M059J (cell line): ENCODE measurements at places on chromosomes 4 and X.

GRCh38 chr4:7238300-7238960, 46.1 kb downstream of the SORCS2 start:
- DNase-seq: no peak

DNA sequence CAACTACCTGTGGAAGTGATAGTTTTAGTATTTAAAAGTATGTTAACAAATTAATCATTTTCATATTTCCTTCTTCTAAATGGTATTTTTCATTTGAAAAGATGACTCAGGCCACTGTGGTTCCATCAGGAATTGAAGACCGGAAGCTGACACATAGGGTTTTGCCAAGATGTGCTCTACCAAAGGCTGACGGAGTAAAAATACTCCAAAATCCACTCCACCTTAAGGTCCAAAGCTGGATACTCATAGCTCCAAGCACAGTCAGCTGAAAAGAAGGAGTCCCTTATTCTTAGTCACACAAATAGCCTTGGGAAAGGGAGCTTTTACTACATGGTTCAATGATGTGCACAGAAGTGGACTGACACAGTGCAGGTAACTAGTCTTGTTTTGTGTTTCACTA, 472.0 kb downstream of the ARAP2 start:
- DNase-seq: peak; percentile 62

GRCh38 chrX:20402956-20403355, 136.2 kb upstream of the RPS6KA3 start:
- no peak for DNase-seq

- DNase-seq: peak; percentile 3
Observed at GRCh38 chr4:91116861-91117260, 989.7 kb downstream of the CCSER1 start.

DNA sequence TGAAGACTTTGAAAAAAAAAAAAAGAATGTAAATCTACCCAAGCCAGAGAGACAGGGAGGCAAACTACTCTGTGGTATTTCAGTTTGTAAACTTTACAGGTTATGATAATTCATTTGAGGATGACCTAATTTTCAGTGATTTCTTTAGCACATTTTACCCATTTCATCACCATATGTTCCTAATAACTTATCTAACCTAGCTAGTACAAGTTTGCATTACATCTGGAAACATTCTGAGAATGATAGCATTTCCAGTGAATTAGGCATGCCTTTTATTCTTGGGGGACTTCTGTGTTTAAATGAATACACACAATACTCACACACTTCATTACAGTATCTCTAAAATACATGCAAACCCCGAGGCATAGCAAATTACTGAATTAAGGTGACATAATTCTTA, 1055.5 kb downstream of the PCDH18 start:
- DNase-seq: no peak

DNA sequence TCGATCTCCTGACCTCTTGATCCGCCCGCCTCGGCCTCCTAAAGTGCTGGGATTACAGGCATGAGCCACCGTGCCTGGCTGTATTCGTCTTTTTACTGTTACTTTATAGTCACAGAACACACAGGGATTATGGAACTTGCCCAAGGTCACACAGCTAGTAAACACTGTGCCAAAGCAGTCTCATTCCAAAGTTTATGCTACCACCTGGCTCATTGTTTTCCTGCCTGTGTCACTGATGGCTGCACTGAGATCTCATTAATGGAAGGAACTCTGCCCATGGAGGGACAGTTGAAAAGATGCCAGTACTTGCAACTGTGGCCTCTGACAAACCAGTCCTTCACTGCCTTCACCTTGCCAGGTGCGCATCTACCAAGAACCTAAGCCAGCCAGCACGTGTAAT, 517.7 kb downstream of the BCOR start:
- no peak for DNase-seq

GRCh38 chrX:2967998-2968909, 38.1 kb upstream of the ARSH start:
- DNase-seq: peak; percentile 79

DNA sequence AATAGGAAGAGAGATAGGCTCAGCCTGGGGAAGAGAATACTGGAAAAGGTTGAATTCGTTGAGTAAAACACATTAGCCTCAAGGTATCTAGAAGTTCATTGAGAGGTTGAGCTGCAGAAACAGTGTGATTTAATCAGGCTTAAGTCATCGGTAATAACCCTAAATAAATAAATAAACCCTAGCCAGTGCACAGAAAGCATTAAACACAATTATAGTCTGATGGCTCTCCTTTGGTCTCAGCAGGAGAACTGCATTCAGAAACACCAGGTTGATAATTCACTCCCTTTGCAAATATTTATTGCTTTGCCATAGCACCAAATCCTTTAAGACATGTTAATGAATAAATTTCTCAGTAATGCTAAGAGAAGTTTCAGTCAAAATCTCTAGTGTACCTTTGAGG, 9.6 kb downstream of the DCX start:
- DNase-seq: no peak

DNA sequence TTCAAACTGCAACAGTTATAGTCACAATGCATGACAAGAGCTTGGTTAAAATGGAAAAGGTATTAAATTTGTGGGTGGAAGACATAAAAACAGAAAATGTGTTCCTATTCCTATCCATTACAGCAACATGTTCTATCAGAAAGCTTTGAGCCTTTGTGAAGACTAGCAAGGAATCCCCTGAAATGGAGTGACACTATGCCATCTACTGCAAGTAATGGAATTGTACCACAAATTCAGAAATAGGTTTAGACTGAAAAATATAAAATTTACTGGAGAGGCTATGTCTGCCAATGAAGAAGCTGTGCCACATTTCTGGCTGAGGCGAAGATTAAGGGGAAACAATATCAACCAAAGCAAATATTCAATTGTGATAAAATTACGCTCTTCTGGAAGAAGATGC, 247.9 kb downstream of the ADAM29 start:
- peak; percentile 3 for DNase-seq
